ENCODE measurements at places on chromosomes 12 and 14. TPM values are rescaled to one million over a fixed set of nuclear protein-coding genes. Genes with fewer than 3 reads are reported as not detected.

GRCh38 chr12:51601241-51601640 lies 10.2 kb downstream of the SCN8A start:
- no peak for DNase-seq

DNA sequence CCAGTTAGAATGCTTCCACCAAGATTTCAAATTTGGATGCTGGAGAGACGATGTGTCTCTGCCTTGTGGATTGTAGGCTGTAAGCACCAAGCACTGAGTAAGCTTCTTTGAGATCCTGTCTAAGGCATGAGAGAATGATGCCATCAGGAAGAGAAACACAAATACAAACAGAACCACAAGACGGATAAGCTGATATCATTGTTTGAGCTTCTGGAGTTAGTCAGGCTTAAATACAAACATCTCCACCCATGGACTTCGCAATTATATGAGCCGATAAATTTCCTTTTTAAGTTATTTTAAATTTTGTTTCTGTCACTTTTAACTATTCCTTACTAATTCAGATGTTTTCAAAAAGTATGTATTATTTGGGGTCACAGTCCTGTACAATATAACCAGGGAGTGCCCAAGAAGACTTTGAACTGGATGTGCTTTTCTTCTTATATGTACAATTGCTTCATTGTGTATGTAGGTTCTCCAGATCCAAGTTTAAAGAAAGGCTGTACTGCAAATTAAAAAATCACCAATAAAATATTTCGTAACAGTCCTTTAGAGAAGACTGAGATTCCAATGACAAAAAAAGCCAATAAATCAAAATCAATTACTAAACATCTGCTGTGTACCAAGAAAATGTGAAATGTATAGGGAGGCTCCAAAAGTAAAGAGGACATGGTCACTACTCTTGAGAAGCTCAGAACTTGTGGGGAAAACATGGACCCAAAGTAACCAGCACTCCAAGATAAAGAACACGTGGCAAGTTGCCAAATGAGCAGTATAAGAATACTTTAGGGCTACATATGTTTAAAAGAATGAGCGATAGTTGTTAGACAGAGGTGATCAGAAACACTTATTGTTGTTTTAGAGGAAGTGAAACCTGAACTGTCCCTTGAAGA lies 274.1 kb downstream of the ADAMTS20 start:
- DNase-seq = no peak

DNA sequence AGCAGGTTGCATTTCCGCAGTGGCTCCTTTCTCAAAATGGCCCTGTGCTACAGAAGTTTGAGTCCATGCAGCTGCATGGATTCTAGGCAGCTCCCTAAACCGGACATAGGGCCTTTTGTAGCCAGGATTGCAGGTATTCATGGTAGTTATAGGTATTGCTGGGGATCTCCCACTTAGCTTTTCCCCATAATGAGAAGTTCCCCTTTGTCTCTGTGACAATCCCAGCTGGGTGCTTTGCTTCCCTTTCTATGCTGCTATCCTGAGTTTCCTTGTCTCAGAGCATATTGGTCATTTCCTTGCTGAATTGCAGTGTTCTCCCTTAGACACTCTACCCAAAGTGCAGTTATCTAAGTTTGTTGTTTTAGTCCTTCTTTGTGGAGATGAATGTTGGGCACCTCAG lies 120.9 kb upstream of the MIS18BP1 start:
- no peak for DNase-seq

- DNase-seq = no peak
Observed at GRCh38 chr12:128783129-128783574, 40.6 kb downstream of the SLC15A4 start.

- DNase-seq = no peak
Observed at GRCh38 chr12:87025976-87026375, 769.8 kb upstream of the MGAT4C start.

DNA sequence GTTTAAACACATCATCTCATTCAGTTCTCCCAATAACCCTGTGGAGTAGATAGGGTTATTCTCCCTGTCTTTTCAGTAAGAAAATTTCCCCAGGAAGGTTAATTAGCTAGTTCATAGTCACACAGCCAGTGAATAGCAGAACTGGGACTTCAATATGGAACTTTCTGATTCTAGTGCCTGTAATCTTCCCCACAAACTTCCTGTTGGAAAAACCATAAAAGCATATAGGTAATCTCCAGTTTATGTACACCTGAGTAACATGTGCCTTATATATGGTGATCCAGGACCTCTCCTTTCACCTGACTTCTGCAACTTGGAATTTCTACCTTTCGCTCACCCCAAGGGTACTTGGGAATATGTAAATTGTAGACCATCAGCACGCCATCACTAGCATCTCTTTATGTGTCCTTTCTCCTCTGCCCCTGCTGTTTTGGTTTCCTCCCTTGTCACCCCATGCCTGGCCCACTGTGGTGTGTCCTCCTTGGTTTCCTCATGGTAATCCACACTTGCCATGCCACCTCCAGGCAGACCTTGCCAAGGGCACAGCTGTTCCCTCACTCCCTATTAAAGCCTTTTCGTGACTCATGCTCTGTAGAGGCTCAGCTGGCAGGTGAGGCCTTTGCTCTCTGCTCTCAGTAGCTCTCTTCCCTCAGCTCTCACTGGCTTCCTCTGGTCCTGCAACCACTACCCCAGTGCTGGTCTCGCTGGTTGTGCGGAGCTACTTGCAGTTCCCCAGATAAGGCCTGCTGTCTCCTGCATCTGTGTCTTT lies 16.7 kb downstream of the TBC1D30 start:
- no peak for DNase-seq

DNA sequence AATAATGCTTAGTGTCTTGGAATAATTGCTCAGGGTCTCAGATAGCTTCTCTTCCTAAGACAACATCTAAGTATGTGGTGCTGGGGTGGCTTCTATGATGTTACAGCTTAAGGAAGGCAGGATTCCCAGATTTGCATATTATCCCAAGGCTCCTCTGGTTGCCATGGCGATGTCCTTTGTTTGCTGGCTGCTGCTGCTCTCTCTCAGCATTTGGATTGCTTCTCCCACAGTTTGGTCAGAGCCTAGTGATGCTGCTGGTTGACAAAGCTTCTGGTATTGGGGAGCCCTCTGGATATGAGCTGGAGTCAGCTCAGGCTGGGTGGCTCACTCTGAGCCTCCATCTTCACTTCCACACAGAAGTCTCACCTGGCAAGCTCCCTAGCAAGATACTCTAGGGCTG lies 56.4 kb upstream of the FBXO33 start:
- no peak for DNase-seq

GRCh38 chr14:97178781-97179180 lies 381.6 kb downstream of the VRK1 start:
- no peak for DNase-seq

- no peak for DNase-seq
Observed at GRCh38 chr14:89276424-89276975, 140.5 kb downstream of the FOXN3 start.

DNA sequence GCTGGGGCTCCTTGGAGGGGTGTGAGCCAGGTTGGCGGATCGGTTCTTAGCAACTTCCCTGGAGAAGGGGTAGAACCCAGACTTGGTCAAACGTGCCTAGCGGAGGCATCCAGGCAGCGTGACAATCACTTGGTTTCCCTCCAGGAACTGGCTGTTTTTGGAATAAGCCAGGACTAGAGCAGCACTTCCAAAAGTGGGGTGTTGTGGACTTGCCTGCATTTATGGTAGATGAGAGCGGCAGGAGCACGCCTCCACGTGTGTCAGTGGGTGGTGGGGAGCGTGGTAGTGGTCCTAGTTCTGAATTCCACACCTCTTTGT lies 2.8 kb downstream of the PRMT8 start:
- DNase-seq = no peak

DNA sequence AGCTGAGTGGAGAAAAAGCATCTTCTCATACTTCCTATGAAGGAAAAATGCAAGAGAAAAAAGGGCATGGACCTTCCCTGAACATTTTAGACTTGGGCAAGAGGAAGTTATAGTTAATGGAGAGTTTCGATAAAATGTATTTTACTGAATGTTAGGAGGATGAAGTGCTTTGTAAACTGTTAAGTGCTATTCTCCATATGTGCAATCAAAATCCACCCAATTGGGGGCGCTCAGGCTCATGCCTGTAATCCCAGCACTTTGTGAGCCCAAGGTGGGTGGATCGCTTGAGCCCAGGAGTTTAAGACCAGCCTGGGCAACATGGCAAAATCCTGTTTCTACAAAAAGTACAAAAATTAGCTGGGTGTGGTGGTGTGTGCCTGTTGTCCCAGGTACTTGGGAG lies 1.9 kb upstream of the CNPY2 start:
- no peak for DNase-seq

- peak; percentile 92 for DNase-seq
Observed at GRCh38 chr12:124913474-124914391, 717 bp downstream of the UBC start.

DNA sequence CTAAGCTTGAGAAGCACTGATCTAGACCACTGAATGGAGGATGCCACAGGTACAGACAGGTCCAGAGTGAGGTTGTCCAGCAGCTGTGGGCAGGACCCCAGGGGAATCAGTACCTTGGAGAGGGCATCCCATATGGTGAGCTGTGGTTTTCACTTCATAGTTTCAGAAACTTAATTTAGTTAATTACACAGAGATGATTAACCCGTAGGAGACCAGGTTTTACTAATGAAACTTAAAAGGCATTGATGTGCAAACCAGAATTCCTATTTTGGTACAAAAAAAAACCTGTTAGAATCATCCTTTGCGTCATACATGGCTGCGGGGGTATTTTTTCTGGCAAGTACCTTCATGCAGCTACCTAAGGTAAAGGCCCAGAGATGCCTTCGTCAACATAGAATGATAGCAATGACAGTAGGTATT lies 159.3 kb downstream of the DACT1 start:
- no peak for DNase-seq

GRCh38 chr12:34294671-34295365 lies 272.5 kb downstream of the ALG10 start:
- DNase-seq = no peak

- DNase-seq = no peak
Observed at GRCh38 chr12:121532503-121533393, 48.1 kb downstream of the KDM2B start.

- DNase-seq = no peak
Observed at GRCh38 chr12:106594447-106594846, 11.6 kb downstream of the RFX4 start.

DNA sequence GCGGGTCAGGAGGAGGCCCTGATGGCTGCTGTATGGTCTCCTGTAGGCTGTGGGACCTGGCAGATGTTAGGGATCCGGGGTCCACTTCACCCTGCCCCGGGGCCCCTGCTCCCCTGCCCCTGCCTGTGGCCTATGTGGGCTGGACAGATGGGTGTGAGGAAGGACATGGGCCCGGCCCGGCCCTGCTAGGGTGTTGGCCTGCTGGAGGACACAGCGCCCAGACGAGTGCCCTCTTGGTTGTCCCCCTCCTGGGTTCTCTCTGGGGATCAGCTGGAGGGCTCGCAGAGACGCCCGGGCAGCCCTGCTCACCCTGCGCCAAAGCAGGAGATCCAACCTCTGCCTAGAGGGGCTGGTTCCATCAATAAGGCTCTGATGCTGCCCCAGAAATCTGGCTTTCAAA lies 36.2 kb downstream of the BEGAIN start:
- no peak for DNase-seq

GRCh38 chr12:110475426-110475825 lies 6.8 kb downstream of the FAM216A start:
- no peak for DNase-seq

GRCh38 chr12:115308918-115309317 lies 624.9 kb upstream of the TBX3 start:
- no peak for DNase-seq

DNA sequence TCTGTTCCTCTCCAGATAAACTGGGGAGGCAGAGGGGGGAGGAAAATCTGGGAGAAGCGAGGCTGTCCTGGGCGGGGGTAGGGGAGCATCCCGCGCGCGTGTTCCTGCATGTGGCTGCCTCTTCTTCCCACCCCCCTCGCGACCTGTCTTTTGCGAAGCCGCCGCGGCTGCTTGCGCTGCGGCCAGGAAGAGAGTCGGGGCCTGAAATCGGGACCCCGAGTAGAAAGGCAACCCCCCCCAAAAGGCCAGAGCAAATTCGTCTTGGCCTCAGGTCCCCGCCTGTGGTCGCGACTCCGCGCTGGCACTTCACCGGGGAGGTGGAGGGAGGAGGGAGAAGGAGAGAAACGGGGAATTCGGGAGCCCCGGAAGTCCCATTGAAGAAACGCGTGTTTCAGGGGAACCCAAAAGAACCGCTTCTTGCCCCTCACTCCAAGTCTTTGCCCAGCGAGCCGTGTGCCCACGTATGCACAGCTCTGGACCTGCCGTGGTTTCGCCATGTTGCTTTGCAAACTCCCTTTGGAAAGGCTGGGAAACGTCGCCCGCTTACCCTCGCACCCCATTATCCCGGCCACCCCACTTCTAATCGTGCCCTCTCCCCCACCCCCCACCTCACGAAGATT lies 944 bp downstream of the CCND2 start:
- DNase-seq = no peak

- no peak for DNase-seq
Observed at GRCh38 chr12:43208627-43209026, 343.4 kb downstream of the ADAMTS20 start.

DNA sequence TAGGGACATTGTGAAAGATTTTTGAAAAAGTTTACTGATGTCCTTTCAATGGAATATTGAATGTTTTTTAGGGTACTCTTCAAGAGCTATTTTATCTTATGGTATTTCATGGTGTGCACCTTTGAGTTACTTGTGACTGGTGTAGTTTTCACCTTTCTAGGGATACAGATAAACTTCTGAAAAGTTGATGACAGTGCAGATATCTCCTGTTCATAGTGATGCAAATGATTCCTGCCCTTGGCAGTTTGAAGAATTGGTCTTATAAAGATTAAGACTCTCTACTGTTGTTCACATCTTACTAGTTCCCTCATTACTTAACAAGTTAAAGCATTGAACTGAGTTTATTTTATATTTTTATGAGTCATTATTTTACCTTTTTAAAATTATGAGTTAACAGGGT lies 408.9 kb downstream of the TRHDE start:
- no peak for DNase-seq

GRCh38 chr14:100804558-100805309 lies 21.2 kb upstream of the MEG3 start:
- DNase-seq = no peak

DNA sequence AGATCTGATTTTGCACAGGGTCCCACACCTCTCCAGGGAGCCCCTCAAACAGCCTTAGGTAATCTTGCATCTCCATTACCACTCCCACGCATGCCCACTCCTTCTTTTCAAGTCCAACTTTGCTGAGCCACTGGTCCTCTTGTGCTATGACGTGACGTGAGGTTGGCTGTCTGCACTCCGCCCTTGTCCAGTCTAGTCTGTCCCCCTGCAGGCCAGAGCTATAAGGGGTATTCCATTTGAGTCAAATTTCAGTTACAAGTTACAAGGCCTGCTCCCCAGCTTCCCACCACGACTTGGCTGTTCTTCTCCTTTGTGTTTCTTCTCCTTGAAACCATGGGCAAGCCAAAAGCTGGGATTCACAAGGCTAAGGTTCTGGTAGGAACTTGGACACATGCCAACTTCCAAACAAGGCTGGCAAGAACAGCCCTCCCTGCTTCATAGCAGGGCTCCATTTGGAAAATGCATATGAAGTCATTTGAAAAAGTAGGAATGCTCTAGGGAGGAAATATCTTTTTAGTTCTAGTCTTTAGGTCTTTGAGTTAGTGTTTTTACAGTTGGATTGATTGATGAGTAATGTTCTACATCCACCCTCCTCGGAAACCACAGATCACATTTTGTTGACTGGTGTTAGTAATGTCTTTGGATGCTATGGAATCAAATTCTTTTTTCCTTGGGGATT lies 49.1 kb downstream of the KCNA1 start:
- DNase-seq = no peak

The OLR1 gene
- total RNA-seq = 10.1 TPM

The MYH6 gene
- total RNA-seq = not detected

The AMIGO2 gene
- 32.7 TPM for total RNA-seq

The RNASE1 gene
- 609 TPM for total RNA-seq

The SERPINA3 gene
- 101 TPM for total RNA-seq

The C14orf180 gene
- 0.26 TPM for total RNA-seq

The NUP37 gene
- total RNA-seq = 13.6 TPM

The PRB2 gene
- total RNA-seq = not detected

The ASB2 gene
- 28.0 TPM for total RNA-seq

The FAIM2 gene
- 13.0 TPM for total RNA-seq

All from mucosa of gallbladder (tissue), 1 donor.